Vagina (tissue), 2 donors: ENCODE measurements at places on chromosomes 1 and 21. TPM values are rescaled to one million over a fixed set of nuclear protein-coding genes. Genes with fewer than 3 reads are reported as not detected.

The DNAJC28 gene
- 1.5 TPM for total RNA-seq

The CD2 gene
- total RNA-seq: 8.3 TPM

DNA sequence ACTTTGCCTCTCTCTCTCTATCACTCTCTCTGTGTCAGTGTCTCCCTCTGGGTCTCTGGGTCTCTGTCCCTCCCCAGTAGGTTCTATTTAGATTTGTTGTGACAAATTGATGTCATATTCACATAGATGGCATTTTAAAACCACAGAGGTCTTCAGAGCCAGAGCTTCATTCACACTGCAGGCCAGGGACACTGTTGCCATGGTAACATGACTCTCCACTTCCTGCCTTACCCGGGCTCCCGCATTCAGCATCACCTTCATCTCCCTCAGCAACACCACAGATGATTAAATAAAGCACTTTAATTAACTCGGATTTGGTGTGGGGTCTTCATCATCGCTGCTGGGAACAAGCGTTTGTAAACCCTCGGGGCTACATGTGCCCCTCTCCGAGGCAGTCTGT, 132.6 kb downstream of the ETS2 start:
- no peak for DNase-seq

DNA sequence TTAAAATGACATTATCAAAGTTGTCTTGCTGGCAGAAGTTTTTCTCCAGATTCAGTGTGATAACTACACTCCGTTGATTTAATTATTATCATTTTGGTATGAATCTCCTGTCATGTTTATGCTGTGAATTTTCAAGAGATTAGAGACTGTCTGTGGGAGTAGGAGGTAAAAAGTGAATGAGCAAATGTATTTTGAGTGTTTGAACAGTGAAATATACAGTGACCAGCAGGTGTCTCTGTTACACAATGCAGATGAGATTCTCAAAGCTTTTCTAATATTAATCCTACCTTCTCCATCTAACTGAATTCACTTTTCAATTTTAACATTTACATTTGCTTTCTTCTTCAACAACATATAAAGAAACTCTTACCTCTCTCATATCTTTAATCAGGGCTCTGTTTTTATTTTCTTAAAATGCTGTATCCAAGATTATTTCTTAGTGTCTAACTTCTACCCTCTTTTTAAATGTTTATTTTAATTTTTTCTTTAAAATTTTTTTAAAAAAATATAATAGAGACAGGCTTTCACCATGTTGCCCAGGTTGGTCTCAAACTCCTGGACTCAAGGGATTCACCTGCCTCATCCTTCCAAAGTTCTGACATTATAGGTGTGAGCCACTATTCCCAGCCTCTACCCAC, 20.9 kb upstream of the HSPA13 start:
- DNase-seq: no peak

The TTLL7 gene
- total RNA-seq: 15.0 TPM

- no peak for DNase-seq
These were observed 78.1 kb upstream of the JAK1 start for GRCh38 chr1:65044411-65044810.

DNA sequence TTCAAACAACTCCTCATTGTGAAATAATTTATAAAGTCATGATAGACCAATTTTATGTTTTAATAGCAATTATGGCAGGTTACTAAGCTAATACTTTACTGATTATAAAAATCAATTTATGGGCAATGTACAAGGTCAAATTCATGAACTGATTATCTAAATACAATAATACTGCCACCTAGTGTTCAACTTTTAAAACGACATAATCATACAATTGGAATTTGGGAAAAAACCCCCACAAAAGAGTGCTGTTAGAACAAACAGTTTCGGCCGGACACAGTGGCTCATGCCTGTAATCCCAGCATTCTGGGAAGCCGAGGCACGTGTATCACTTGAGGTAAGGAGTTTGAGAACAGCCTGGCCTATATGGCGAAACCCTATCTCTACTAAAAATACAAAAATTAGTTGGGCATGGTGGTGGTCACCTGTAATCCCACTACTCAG, 14.0 kb downstream of the GTF2B start:
- DNase-seq: no peak

DNA sequence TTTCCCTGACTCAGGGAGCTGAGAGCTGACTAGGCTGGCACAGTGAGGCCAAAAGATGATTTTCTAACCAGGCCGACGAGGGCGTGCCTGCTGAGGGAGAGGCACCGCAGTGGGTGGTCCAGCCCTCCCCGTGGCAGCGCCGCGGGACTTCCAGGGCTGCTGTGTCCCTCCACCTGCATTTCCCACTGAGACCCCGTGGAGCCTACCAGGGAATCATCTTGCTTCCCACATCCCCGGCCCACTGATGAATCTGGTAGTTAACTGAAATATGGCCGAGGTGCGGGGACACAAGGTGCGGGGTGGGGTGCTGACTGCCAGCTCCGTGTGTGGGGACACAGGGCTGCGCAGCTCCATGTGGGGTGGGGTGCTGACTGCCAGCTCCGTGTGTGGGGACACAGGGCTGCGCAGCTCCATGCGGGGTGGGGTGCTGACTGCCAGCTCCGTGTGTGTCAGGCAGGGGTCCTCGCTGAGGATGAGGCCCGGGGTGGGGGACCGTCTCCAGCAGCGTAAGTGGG, 10.4 kb downstream of the WRAP73 start:
- DNase-seq: no peak

DNA sequence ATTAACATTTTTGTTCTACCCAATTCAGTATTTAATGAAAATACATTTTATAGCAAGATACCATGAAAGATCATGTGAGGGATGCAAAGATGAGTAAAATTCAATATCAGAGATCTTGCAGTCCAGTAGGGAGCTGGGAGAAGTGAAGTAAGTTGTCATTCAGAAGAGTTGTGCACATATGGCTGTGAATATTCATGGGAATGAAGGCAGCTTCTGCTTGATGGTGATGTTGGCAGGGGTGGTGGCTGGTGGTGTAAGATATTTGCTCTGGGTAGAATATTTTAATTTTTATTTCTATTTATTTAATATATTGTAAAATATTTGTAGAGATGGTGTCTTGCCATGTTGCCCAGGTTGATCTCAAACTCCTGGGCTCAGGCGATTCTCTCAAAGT, 72.0 kb upstream of the GCLM start:
- no peak for DNase-seq

DNA sequence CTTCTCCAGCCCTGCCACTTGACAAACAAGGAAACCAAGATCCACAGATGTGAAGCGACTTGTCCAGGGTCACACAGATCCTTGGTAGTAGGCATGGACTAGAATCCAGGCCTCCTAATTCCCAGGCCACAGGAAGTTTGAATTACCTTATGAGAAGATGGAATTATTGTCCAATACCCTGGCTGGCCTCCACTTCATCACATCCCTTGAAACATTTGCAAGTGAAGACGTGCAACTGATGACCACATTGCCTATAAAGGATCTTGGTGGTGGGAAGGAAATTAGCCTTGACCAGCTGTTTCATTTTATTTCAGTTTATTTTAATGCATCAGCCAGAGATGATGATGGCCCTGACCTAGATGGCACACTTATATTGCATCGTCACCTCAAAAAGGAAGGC, 165.8 kb upstream of the CAMK1G start:
- no peak for DNase-seq

DNA sequence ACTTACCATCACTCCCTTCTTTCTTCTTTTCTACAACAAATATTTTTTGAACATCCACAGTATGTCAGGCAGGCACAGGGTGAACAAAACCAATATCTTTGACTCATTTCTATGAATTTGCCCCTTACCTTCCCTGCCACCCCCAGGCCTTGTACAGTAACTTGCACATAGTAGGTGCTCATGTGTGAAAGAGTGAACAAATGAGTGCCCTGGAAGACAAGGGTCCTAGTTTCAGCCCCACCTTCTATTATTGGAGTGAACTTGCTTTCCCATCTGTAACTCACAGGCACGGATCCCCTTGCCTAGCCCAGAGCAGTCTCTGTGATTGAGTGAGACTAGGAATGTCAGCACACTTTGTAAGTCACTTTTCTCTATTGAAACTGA, 12.8 kb downstream of the ZDHHC18 start:
- no peak for DNase-seq
